COR-L47 (cell line): ENCODE measurements at places on chromosomes 5 and 9.

DNA sequence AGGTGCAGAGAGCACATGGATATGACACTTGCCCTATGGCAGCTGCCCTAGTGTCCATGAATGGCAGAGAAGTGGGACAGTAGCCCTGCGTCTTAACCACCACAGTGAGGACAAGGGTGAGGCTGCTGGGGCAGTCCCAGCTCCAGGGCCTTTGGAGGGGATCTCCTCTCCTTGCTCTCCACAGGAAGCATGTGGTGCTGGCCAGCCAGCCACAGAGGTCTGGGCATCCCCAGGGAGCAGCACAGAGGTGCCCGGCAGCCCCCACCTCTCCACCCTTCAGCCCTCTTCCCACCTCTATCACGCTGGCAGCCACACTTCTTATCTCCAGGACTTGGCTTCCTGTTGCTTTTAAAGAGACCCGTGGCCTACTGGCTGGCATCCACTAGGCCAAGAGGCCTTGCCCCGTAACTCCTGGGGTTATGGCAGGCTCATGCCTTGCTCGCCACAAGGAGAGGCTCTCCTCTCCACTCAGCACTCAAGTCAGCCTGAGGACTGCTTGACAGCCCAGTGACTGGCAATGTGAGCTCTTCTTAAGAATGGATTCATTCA lies 21.9 kb downstream of the CSF2 start:
- DNase-seq: no peak

DNA sequence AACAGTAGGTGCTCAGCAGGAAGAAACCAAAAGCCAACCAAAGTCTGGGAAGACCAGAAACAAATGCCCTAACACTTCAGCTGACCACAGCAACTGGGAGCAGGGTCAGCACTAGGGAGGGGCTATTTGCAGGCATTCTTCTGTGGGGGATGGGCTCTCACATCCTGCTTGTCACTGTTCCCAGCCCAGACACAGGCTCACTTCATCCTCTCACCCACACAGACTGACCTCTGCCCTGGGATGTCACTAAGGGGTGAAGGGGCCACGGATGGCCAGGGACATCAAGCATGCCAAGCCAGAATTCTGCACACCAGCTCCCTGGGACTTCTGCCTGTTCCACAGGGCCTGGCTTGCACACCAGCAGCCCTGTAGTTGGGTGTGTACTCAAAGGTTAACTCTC lies 28.7 kb downstream of the GFRA3 start:
- no peak for DNase-seq

GRCh38 chr9:130817914-130818313 lies 17.1 kb upstream of the ABL1 start:
- no peak for DNase-seq

DNA sequence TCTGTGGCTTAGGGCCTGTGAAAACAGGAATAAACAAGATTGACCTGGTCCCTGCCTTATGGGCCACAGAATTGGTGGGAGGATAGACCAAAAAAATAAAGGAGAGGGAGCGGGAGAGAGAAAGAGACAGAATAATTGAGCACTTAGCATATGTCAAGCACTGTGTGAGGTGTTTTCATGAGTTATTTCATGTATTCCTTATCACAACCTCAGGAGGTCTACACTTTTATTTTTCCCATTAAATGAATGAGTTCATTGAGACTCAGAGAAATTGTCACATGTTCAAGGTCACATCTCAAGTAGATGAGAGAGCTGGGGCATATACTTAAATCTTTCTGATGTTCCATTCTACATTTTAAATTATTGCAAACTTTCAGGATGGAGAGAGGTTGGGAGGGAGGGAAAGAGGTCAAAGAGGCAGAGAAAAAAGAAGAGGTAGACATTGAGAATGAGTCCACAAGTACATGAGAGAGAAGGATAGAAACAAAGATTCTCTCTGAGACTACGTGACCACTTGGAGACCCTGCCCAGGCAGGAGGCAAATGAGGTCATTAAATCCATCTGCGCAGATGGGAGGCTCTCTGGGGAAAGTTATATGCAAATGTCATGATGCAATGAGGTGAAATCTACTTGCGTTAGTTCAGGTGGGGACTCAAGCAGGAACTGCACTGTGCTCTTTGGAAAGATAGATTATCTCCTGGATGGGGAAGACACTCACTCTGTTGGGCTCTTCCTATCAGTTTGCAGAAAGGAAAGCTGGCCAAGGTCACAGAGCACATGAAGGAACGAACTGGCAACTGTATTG lies 241.5 kb downstream of the PAPPA start:
- DNase-seq: no peak

DNA sequence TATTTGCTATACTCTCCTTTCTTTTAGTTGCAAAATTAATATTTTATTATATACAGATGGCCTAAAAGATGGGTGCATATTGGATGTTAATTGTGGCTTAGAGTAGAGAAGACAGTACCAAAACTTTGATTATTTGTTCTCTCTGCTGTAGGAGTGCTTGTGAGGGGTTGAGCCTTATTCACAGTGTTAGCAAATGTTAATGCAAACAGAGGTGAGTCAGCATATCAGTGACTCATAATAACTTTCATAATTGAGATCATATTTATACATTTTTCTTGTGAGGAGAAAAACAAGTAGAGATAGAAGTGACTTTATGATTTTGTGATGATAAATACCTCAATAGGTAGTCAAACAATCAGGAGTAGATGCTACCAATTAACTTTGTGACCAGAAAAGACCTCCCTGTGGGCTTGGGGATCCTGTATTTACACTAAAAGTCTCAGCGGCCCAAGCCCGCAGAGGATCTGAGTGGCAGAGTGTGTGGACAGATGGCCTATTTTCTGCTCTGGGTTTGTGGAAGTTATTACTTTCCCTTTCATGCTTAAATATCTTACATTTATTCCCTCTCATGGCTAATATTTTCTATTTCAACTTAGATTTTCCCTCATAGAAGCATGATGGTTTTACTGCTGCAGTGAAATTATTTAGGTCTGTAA lies 226.5 kb downstream of the TAF11L14 start:
- no peak for DNase-seq

DNA sequence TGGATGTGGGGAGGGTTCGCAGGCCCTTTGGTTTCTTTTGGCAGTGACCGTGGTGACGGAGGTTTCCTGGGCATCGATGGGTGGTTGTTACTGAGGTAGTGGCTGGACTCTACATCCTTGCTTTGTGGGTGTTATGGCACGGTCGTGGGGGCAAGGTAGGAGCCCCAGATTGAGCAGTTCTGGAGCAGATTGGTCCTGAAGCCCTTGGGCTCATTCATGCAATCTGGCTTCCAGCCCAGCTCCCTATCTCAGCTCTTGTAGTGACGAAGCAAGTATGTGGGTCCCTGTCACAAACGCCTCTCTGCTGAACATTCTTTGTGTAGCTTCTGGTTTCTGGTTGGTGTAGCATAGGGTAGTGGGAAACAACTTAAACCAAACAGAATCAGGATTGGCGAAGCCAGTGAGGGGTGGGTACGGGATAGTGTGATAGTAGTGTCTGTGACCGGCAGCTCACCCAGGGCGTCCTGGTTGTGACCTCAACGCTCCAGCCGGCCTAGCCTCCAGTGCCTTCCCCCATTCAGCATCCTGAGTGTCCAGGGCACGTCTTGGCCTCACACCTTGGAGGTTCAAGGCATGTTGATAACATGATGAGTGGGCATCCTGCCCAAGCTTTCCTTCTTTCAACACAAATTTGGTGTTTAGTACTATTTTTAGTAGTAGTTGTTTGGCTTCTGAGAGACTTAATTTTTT lies 2.9 kb downstream of the NDUFS6 start:
- DNase-seq: no peak

GRCh38 chr5:115875447-115875846 lies 33.7 kb downstream of the AP3S1 start:
- DNase-seq: no peak

DNA sequence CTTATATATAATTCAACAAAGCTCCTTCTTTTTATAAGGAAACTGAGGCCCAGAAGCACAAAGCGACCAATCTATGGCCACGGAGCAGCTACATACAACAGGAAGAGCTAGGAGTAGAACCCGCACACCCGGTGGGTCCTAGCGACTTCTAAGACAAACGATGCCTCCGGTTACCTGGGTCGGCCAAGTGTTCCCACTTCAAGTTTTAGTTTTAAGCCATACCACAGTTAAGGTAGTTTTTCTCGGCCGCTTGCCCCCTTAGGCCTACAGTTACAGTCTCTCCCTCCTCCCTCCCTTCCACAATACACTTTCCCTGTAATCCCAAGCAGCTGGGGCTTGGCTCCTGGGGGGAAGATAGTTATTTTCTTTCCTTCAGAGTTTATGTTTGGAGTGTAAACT lies 533 bp downstream of the SREK1IP1 start:
- DNase-seq: no peak

DNA sequence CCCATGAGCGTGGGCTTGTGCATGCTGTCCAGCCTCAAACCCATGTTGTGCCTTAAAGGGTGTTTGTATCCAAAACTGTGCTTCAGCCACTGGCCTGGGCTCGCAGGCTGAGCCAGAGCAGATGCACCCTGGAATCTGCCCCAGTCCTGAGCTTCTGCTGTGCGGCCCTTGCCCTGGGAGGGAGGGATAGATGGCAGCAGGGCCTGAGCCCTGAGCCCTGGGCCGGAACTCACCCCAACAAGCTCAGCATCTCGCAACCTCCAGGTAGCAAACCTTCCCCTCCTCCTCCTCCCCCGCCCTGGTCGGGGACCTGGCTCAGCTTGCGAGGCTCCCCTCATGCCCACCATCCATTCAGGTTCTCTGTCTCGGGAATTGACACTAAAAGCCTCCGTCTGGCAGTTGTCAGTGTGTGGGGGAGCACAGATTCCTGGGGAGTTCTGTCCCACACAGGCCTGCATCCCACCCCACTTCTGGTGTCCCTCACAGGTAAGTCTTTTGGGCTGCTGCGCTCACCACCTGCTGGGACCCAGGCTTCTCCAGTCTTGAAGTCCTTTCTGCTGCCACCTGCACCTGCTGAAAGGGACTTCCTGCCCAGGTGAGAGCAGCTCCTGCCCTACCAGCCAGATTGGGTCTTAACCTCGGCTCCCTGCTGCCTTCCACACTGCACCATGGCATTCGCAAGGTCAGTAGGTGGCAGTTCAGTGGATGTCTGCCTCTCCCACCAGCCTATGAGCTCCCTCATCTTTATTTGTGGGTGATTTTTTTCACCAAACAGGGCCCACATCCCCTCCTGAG lies 55.2 kb upstream of the OLFM1 start:
- DNase-seq: no peak

DNA sequence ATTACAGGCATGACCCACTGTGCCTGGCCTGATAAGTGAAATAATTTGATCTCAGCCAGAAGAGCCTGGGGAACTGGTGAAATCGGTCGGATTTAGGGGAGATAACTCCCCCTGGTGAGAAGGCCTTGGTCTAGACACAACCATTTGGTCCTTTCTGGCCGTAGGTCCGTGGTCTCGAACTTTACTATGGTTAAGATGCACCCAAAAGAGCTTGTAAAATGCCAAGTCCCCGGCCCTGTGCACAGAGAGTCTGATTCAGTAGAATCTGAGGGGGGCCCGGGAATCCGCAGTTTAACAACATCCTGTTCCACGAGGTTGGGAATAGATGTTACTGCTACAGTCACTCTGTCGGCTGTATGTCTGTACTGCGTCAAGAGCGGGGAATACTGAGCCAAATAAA lies 140.7 kb downstream of the C9orf50 start:
- DNase-seq: no peak

DNA sequence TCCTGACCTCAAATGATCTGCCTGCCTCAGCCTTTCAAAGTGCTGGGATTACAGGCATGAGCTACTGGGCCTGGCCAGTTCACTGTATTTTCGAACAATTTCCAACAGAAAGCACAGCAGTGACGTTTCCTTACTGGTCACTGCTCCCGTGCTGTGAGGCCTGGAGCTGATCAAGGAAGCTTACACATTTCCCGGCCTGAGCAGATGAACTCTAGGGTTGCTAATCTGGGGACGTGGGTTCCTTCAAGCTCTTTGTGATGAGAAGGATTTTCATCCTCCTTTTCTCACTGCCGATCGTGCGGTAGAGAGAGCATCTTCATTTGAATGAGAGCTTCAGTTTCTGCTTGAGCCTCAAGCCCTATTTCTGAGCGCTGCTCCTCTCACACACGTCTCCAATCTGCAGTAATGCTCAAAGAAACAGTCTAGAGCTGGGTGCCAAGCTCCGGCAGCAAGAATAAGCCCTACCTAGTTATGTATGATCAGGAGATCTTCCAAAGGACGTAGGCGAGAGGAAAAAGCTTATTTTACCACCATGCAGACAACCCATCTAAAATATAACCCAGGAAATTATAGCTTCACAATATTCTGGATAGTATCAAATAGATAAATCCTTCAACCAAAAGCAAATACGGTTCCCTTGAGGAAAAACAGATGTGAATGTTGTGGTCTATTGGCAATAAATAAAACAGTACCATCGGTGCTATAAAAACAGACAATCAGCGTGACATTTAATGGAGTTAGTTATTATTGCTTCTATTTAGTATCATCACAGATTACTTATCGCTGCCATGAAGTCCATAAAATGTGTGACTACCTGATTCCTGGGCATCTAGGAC lies 7.3 kb upstream of the SPATA24 start:
- DNase-seq: no peak

GRCh38 chr9:113907282-113907681 lies 31.2 kb downstream of the ZNF618 start:
- no peak for DNase-seq

GRCh38 chr5:176725521-176726280 lies 78.4 kb downstream of the TSPAN17 start:
- DNase-seq: peak; percentile 85
